Stimulated activated CD8-positive, alpha-beta memory T cell treated with anti-CD3 and anti-CD28 coated beads, Interleukin-4, amount 100 ng/mL, for 1 hour (primary cell): ENCODE measurements at places on chromosomes 3 and 15.

DNA sequence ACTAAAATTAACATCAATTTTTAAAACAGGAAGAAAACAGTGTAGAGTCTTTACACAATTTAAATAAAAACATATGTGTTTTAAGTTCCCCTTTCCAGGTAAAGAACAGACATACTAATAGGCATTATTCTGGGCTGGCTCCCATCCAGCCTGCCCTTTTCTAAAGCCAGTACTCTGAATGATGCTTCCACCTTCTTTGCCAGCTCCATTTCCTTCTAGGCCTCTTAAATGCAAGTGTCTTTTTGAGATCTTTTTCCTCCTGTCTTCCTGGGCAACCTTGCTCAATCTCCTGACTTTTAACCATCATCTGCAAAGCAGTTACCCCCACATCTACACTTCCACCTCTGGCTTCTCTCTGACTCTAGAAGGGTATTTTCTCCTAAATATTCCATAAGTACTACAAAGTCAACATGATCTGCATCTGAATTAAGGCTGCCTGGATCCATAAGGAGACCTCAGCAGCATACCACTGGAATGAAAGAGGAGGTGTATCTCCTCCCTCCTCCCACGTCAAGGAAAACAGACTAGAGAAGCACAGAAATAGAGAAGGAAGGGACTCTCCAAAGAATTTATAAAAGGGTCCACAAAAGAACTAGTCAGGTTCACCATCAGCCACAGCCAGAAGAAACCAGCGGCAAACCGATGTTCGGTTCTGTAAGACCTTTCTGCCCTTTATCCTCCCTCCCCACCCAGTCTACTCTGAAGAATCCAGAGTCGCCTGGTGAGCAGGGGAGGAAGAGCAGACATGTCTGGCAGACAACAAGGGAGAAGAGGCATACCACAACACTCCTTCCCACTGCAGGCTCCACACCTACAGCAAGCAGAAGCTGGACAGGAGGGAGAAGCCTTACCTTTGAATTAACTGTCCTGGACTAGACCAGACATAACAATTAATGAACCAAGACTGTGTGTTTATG lies 47.1 kb downstream of the GOLIM4 start:
- no peak for DNase-seq

DNA sequence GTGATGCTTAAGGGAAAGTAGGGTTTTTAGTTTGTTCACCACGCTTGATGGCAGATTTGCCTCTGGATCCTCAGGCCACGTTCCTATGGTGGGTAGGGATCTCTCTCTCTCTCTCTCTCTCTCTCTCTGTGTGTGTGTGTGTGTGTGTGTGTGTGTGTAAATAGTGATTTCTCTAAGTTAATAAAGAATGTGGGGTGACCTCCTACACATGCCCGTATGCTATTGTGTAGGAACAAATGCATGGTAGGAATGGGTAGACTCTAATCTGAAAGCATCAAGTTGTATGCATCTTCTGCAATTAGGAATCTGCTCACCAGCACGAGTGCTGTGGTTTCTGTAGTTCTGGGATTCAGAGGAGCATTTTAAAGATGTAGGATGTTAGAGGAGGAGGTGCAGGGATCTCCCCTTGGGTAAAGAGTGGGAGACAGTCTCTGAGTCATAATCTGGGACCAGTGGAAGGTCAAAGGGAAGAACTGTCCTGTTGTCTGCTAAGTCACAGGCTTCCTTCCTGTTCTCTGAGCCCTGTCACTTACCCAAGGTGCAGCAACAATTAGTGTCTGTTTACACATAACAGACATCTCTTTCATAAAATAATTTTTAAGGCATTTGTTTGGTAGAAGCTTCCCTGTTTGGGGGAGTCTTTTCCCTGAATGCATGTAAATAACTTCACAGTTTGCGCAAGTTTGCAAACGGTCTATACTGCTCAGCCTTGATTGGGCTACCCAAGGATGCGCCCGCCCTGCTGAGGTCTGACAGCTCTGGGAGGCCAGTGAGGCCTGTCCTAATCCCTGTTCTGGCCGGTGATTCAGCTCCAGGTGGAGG lies 139.8 kb downstream of the IGF1R start:
- no peak for DNase-seq

- DNase-seq = no peak
Measured at GRCh38 chr3:149473357-149474249, 894 bp upstream of the TM4SF4 start.

- no peak for DNase-seq
Measured at GRCh38 chr3:127368186-127369032, 80.6 kb upstream of the PRR20G start.
